Right lung (tissue), 10 donors: ENCODE measurements at places on chromosomes 3 and 15. TPM values are rescaled to one million over a fixed set of nuclear protein-coding genes. Genes with fewer than 3 reads are reported as not detected.

DNA sequence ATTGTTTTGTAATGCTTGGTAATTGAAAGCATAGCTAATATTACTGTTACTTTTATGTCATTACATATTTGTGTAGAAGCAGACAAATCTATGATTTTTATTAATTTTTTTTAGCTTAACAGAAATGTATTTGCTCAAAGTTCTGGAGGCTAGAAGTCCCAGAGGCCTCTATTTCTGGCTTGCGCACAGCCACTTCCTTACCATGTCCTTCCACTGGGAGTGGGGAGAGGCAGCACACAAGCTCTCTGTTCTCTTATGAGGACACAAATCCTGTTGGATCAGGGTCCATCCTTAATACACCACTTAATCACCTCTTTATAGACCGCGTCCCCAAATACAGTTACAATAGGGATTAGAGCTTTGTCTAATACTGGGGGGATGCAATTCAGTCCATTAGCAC, 1061.4 kb downstream of the OTOL1 start:
- DNase-seq, result no peak

DNA sequence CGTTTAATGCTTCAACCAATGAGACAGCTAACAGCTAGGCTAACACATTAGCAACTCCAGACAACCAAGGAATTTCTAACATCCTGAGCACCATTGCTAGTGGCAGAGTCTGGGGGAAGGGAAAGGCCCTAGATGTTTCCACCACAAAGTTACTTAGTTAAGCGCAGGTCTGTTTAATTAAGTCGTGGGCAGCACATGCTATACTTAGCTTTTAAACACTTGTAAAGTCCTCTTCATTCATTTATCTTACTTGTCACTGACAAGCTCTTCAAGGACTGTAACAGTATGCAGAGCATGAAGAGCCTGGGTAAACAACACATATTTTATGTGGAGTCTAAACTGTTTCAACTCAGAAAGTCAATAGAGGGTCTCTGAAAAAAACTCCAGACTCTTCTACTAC, 221.1 kb upstream of the WNT5A start:
- DNase-seq, result no peak

RLBP1 gene
- not detected for polyA plus RNA-seq

DNA sequence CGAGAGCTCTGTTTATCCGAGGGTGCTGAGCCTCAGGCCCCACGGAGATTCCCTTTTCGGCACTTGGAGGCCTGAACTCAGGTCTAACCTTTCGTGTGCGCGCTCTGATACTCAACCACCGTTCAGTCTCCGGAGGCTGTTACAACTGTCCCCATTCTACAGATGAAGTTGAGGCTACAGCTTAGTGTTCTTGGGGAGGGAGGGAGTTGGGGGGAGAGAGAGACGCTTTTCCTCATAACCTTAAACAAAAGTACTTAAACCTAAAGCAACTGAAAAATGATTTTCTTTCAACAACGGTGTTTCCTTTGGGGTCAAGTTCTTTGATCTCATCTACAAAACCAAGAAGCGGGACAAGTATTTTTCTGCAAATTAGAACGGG, 952 bp upstream of the CHST2 start:
- DNase-seq, result peak; percentile 17

STXBP5L gene
- polyA plus RNA-seq, result 0.37 TPM

- no peak for DNase-seq
Observed at GRCh38 chr3:144409319-144409718, 437.7 kb downstream of the DIPK2A start.

DNA sequence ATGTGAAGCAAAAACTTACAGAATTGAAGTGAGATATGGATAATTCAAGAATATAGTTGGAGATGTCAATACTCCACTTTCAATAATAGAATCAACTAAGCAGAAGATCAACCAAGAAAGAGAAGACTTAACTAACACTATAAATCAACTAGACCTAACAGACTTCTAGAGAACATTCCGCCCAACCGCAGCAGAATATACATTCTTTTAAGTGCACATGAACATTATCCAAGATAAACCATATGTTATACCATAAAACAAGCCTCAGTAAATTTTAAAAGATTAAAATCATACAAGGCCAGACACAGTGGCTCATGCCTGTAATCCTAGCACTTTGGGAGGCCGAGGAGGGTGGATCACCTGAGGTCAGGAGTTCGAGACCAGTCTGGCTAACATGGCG, 5.5 kb upstream of the TEX55 start:
- no peak for DNase-seq

PLCB2 gene
- 20.7 TPM for polyA plus RNA-seq

- DNase-seq, result peak; percentile 43
Observed at GRCh38 chr3:142888481-142889211, at the start of gene PCOLCE2. TSS of gene PCOLCE2 (minus strand) at chr3:142889083. CDS start at chr3:142888896, 187 bp downstream.

FAM107A gene
- 1.4 TPM for polyA plus RNA-seq

GRCh38 chr3:63719796-63720445, 67.4 kb downstream of the SNTN start:
- DNase-seq, result no peak

FBXL22 gene
- polyA plus RNA-seq, result 2.1 TPM

GRCh38 chr3:71710906-71711494, 14.2 kb downstream of the EIF4E3 start:
- DNase-seq, result no peak

- DNase-seq, result peak; percentile 38
Observed at GRCh38 chr15:100918690-100919480, at the start of gene LRRK1. TSS of gene LRRK1 (plus strand) at chr15:100919357. CDS start at chr15:100924633, 5,276 bp downstream.

- no peak for DNase-seq
Observed at GRCh38 chr15:60583946-60584345, 105.0 kb upstream of the ICE2 start.
